ENCODE measurements at places on chromosomes 13 and 19.
A peak's percentile ranks its signal among the peaks of the same experiment; 100 is the strongest.

GRCh38 chr13:46119883-46120614, 15.2 kb upstream of the CPB2 start:
- DNase-seq, result no peak

DNA sequence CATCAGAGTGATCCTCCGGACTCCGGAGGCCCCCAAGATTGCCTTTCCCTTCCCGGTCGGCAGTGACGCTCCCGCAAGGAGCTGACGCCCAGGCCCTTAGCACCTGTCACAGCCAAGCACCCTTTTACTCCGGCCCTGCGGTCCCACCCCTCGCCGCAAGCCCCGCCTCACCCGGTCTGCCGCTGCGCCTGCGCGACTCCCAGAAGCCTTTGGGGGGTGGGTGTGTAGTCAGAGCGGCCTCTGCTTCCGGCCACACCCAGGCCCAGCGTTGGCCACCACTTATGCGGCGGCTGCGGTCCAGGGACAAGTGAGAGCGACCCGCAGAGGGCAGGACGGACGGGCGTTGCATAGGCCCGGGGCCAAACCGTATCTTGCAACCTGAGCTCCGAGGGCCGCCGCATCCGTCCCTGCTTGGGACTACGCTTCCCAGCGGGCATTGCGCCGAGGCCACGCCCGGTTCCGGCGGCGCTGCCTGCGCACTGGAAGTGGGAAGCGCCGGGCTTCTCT, 441 bp upstream of the ZFP28 start:
- no peak for DNase-seq

DNA sequence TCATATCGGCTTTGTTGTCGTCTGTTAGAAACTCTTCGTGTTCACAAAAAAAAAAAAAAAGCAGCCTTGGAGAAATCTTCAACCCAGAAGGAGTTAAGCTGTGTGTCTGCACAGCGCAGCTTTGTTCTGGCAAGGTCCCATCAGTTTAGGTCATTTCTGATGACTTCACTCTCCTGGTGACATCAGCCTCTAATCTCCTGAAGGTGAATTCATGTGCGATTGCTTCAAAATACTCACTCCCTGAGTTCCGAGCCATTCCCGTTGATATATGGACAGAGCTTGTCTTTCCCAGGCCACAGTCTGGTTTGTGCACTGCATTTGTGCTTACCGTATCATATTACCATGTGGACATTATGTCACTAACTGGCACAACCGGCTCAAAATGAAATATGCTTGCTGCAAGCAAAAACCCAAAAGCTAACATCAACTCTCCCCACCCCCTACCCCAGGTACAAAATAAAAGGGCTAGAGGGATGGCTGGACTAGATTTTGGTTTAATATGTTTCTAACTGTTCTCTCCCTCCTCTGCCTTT, 342.4 kb downstream of the KCNRG start:
- peak; percentile 90 for DNase-seq

DNA sequence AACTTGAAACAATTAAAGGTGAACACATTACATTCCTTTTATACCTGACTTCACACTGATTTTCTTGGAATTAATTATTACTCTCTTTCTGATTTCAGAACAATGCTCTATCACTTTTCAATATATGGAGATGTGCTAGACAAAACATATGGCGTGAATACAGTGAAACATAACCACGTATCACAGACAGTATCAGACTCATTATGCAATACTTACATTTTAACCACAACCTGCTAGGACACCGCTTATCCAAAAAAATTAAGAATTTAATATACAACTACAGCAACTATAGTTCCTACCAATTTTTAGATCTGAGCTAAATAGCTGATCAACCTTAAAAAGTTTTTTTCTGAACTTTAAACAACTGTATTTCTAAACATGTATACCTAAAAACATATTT, 9.9 kb downstream of the HSPH1 start:
- DNase-seq, result no peak

GRCh38 chr19:38134540-38135149, 89.4 kb downstream of the DPF1 start:
- DNase-seq, result no peak

- DNase-seq, result no peak
Measured at GRCh38 chr13:29105779-29106178, 285.6 kb downstream of the MTUS2 start.

- DNase-seq, result no peak
Measured at GRCh38 chr13:60617991-60618733, 221.1 kb downstream of the TDRD3 start.
